ENCODE measurements at places on chromosomes 5 and 9. TPM values are rescaled to one million over a fixed set of nuclear protein-coding genes. Genes with fewer than 3 reads are reported as not detected.

The ITGA1 gene
- 6.0 TPM for total RNA-seq

The BHMT gene
- total RNA-seq = not detected

The TTF1 gene
- 38.2 TPM for total RNA-seq

The SARDH gene
- 5.5 TPM for total RNA-seq

The PTGES gene
- 0.20 TPM for total RNA-seq

The ZNF454 gene
- total RNA-seq = not detected

The ORM2 gene
- total RNA-seq = not detected

The IGFBPL1 gene
- not detected for total RNA-seq

The FCHO2 gene
- 1.0 TPM for total RNA-seq

The PCDHA6 gene
- total RNA-seq = not detected

The TAF11L10 gene
- not detected for total RNA-seq

The G3BP1 gene
- 253 TPM for total RNA-seq

The ARL10 gene
- total RNA-seq = 17.0 TPM

The CCL19 gene
- total RNA-seq = not detected

The CER1 gene
- not detected for total RNA-seq

The TAL2 gene
- total RNA-seq = not detected

The LHX6 gene
- total RNA-seq = 0.22 TPM

The CA9 gene
- total RNA-seq = 4.5 TPM

The SMIM33 gene
- total RNA-seq = 0.16 TPM

The PCDHGB5 gene
- total RNA-seq = not detected

The ENTPD2 gene
- total RNA-seq = not detected

The FAM221B gene
- not detected for total RNA-seq

The GPSM1 gene
- total RNA-seq = 8.8 TPM

The SERINC5 gene
- total RNA-seq = 33.1 TPM

The CCL27 gene
- not detected for total RNA-seq

All from activated CD8-positive, alpha-beta T cell treated with anti-CD3 and anti-CD28 coated beads for 36 hours (primary cell).